ENCODE measurements at places on chromosomes 5 and 9.

- no peak for DNase-seq
Observed at GRCh38 chr5:121913418-121913817, 48.4 kb upstream of the SRFBP1 start.

- no peak for DNase-seq
Observed at GRCh38 chr5:110590187-110590586, 136.3 kb downstream of the TMEM232 start.

GRCh38 chr5:113425909-113426308 is 8.9 kb downstream of the TSSK1B start:
- DNase-seq = no peak

DNA sequence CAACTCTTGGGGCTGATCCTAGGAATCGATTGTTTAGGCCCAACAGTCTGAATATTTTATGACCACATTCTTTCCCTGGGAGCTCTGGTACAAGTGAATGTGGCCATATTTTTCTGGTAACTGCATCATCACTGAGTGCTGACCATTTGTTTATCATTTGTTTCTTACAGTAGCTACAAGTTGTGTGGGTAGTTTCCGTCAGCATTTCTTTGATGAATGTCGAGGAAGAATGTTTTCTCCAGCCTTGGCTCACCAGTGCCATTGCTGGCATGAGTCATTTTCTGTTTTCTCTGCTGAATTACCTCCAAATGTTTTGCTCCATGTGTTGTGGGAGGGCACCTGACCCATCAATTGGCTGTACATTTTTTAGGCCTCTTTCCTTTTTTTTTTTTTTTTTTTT is 14.1 kb upstream of the CARD19 start:
- no peak for DNase-seq

- no peak for DNase-seq
Observed at GRCh38 chr5:80206282-80206681, 49.6 kb downstream of the SERINC5 start.
